ENCODE measurements at places on chromosomes 12 and 14.

DNA sequence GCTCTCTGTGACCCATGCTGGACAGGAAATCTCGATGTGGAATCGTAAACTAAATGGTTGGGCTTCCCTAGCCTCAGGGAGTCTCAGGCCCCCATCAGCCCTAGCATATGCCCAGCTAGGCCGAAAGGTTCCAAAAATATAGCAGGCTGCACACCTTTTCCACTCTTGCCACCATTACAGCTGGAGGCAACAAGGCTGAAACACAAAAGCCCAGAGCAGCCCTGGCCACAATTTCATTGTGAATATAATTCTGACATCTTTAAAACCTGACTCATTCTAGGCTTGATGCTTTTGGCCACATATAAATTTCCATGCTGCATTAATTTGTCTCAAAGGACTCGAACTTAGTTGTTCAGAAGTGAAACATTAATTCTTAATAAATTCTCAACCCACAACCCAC, 382.2 kb downstream of the GRIN2B start:
- no peak for DNase-seq

GRCh38 chr12:31736472-31736871, 7.7 kb upstream of the AMN1 start:
- DNase-seq = no peak

- DNase-seq = no peak
These were observed 86.5 kb upstream of the SLC38A2 start for GRCh38 chr12:46459111-46459510.

- DNase-seq = peak; percentile 25
These were observed 39.5 kb downstream of the BEGAIN start for GRCh38 chr14:100547633-100548294.

- no peak for DNase-seq
These were observed 50.7 kb downstream of the FLRT2 start for GRCh38 chr14:85580536-85581140.

DNA sequence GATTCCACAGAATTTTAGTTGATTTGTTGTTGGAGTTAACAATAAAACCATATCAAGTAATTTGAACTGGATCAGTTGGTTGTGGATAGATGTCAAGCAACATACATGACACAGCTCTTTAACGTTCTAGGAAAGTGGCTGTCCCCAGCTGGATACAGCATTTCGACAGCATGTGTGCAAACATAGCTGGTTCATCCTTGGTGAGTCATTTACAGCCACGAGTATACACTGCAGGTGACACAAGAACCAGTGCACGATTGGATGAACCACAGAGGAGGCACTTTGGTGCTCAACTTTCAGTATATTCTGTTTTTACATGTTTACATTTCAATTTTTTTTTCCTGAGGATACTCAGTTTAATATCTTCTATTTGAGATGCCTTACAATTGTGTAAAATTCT, 242.4 kb downstream of the TMEM117 start:
- no peak for DNase-seq

- no peak for DNase-seq
These were observed 49.2 kb downstream of the LIN52 start for GRCh38 chr14:74133833-74134481.

- DNase-seq = no peak
These were observed 9.8 kb upstream of the GSC start for GRCh38 chr14:94779713-94780112.

Data from stimulated activated CD8-positive, alpha-beta memory T cell treated with anti-CD3 and anti-CD28 coated beads, Interleukin-2, amount 100 ng/mL, for 48 hours (primary cell).